ENCODE measurements at places on chromosomes 3 and 15. TPM values are rescaled to one million over a fixed set of nuclear protein-coding genes. Genes with fewer than 3 reads are reported as not detected.

DNA sequence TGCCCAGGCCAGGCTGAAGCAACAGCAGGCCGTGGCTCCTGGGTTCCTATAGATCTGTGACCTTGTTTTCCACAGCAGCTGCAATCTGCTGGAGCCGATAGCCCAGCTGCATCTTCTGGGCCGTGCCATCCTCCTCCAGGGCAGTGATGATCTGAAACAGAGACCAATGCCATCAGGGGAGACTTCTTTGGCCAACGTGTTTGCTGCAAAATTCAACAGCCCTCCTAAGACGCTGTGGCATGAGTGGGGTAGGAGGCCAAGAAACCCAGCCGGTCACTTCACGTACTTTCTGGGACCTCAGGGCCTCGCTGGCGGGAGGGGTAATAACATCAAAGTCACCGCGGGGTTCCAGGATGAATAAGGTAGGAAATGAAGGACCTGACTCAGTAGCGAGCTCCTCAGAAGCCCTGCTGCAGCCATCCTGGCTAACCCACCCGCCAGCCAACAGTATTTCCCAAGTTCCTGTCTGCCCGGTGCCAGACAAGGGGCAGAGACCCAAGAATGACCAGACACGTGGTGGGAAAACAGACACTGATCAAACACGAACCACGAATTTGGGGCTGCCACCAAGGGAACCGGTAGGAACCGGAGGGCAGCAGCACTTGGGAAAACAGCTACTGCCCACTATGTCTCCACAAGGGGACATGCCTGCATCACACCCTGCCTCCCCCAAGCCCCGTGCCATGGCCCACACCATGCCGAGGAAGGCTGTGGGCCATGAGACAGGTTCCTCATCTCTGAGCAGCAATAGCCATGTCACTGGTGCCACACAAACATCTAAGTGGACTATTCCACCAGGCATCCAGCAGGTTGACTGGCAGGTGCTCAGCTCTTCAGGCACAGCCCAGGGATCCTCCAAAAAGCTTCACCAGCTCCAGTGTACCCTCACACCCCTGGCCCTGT is 25.2 kb downstream of the PLXNB1 start:
- DNase-seq = no peak

GRCh38 chr3:142626971-142627370 is 30.8 kb downstream of the PLS1 start:
- no peak for DNase-seq

DNA sequence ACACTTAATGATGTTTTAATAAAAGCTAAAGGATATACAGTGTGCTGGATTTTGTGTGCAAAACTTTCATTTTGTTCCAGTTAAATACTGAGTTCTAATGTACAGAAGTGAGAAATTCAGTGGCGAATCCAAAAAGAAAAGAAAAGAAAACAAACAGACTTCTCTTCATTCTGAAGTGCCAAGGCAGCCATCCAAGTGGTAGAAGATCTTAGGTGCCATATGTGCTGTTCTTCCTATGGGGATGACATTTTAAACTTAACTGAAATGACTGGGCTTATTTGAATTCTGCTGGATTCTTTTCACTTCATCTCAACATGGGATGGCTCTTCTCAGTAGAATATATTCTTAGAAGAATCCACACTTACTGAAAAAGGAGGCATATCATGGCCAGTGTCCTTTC is 416.5 kb downstream of the ROBO2 start:
- DNase-seq = no peak

- DNase-seq = no peak
Measured at GRCh38 chr3:158105710-158106253, 438 bp downstream of the SHOX2 start.

GRCh38 chr3:70805061-70805889 is 492.8 kb upstream of the MDFIC2 start:
- DNase-seq = no peak

The GALNT15 gene
- not detected for polyA plus RNA-seq

The ZBBX gene
- polyA plus RNA-seq = not detected

The MKRN2OS gene
- polyA plus RNA-seq = 4.0 TPM

The UROC1 gene
- not detected for polyA plus RNA-seq

The ABI3BP gene
- polyA plus RNA-seq = 0.59 TPM

The ASB14 gene
- polyA plus RNA-seq = not detected
